ENCODE measurements at places on chromosomes 16 and 17.

- no peak overlapping the region for H3K27ac ChIP-seq
- DNase-seq: no peak
- no peaks in the 10 kb centered on the region for H3K36me3 ChIP-seq
- H3K27me3 ChIP-seq: no peaks in the 10 kb centered on the region
- no peak overlapping the region for H3K4me3 ChIP-seq
- peaks cover 8% of the 10 kb centered on the region for H3K4me1 ChIP-seq
These were observed 12.4 kb downstream of the SLC47A2 start for GRCh38 chr17:19703828-19704613.

GRCh38 chr16:10098991-10099390, 83.2 kb downstream of the GRIN2A start:
- H3K27me3 ChIP-seq: no peaks in the 10 kb centered on the region
- H3K4me3 ChIP-seq: no peak overlapping the region
- no peaks in the 10 kb centered on the region for H3K36me3 ChIP-seq
- no peak overlapping the region for H3K27ac ChIP-seq

DNA sequence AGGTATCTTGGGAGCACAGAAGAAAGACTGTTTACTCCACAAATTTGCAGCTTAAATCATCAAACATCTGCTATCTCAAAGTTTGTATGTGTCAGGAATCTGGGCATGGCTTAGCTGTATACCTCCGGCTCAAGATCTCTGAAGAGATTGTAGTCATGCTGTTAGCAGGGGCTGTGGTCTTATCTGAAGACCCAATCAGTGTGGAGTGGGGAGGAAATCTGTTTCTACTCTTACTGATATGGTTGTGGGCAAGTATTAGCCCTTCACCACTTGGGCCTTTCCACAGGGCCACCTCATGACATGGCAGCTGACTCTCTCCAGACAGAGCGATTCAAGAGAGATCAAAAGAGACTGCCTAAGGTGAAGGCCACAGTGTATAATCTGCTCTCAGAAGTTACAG, 438.7 kb downstream of the KIF2B start:
- DNase-seq: no peak
- H3K36me3 ChIP-seq: no peaks in the 10 kb centered on the region
- H3K27ac ChIP-seq: no peak overlapping the region
- H3K4me1 ChIP-seq: no peaks in the 10 kb centered on the region
- no peaks in the 10 kb centered on the region for H3K27me3 ChIP-seq

DNA sequence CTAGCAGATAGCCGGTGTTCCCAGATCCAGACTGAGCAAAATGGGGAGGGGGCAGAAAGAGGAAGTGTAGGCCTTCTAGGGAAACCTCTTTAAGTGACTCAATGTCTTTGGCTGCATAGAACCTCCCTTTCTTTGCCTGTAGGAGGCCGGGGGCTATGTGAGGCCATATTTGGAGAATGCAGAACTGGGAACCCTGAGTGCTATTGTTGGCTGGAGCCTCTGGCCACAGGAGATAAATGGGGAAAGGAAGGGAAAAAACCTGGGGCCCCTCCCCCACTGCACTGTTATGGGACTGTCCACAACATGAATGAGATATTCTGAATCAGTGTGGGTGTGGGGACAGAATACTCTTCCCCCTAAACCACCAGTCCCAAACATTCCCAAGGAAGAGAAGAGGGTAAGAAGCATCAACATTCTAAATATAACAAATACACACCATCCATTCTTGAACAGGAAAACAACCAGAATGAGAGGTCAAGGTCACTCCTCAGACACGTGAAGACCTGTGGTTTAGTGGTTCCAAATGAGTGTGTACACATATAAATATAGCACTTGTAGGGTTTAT, 2.4 kb downstream of the VPS25 start:
- no peak overlapping the region for H3K27ac ChIP-seq

GRCh38 chr17:66460558-66460957, 158.1 kb downstream of the PRKCA start:
- no peak overlapping the region for H3K27ac ChIP-seq
- no peak for DNase-seq
- no peaks in the 10 kb centered on the region for H3K4me1 ChIP-seq
- H3K4me3 ChIP-seq: no peak overlapping the region
- peaks cover 6% of the 10 kb centered on the region for H3K27me3 ChIP-seq

GRCh38 chr17:77322514-77323412, 182.0 kb downstream of the SEC14L1 start:
- no peaks in the 10 kb centered on the region for H3K27me3 ChIP-seq
- H3K4me3 ChIP-seq: no peak overlapping the region
- no peak overlapping the region for H3K27ac ChIP-seq
- no peak for DNase-seq
- H3K36me3 ChIP-seq: no peaks in the 10 kb centered on the region

- no peaks in the 10 kb centered on the region for H3K36me3 ChIP-seq
- no peak overlapping the region for H3K4me3 ChIP-seq
- H3K27me3 ChIP-seq: no peaks in the 10 kb centered on the region
- no peak overlapping the region for H3K27ac ChIP-seq
- no peak for DNase-seq
These were observed 2.3 kb downstream of the FDXR start for GRCh38 chr17:74870512-74870911.

DNA sequence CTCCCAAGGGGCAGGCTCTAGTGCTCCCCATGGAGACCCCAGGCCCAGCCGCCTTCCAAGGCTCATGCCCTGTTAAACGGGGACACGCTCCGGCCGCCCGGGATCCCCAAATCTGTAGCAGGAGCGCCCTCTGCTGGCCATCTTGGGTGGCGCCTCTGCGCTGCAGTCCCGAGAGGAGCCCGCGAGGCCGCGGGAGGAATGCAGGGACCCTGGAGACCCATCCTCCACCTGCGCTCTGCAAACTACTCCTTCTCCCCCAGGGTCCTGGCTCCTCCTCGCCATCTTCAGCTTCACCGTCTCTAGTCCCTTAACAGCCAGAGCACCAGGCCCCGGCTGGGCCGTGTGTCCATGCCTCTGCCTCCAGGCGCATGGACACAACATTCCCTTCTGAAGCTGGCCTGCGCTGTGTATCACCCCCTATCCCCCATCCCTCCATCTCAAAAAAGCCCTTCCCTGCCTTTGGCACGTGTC, 23.6 kb upstream of the KRT17 start:
- DNase-seq: peak; percentile 81
- no peaks in the 10 kb centered on the region for H3K36me3 ChIP-seq
- H3K27ac ChIP-seq: no peak overlapping the region
- H3K4me1 ChIP-seq: peaks cover 3% of the 10 kb centered on the region
- H3K4me3 ChIP-seq: peak overlapping the region; percentile 46

DNA sequence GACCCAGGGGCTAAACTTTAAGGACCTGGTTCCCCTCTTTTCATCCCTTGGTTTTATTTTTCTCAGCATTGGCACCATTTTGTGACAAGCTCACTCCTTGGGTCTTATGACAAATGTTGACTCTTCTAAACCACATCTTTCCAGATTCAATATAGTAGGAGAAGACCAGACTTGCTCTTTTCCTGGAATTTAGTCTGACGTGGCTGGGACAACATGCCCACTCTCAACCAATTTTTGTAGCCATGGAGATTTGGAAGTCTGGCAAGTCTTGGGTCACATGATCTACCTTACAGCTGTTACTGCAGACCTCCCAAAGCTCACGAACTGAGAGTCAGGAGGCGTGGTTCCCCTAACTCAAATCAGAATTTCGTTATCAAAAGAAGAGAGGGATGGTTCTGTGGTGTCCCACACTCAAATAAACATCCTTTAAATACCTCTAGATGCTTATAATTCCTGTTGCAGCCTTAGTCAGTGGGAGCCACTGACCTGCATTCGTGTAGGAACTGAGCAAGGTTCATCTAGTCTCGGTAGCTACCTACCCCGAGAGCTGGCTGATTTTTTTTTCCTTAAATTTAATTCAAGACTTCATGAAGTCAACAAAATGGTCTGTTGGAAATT, 683.5 kb downstream of the MAF start:
- H3K27me3 ChIP-seq: no peaks in the 10 kb centered on the region
- H3K4me1 ChIP-seq: no peaks in the 10 kb centered on the region
- no peak overlapping the region for H3K4me3 ChIP-seq
- no peaks in the 10 kb centered on the region for H3K36me3 ChIP-seq
- DNase-seq: no peak
- H3K27ac ChIP-seq: no peak overlapping the region

DNA sequence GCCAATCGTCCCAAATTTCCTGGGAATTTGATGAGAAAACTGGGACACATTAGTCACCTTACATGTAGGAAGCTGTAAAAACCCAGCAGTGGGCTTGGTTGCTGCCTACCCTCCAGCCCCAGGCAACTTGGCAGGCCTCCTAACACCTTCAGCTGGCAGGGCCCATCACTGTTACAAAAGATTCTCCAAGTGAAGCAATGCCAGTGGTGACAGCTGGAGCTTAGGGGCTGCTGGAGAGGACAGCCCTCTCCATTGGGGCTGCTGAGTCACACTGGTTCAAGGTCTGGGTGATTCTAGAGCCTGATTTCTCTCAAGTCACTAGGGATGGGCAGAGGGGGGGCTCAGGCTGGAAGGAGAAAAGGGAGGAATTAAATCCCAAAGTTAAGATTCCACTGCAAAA, 180.6 kb downstream of the COPRS start:
- no peaks in the 10 kb centered on the region for H3K36me3 ChIP-seq
- no peak overlapping the region for H3K4me3 ChIP-seq
- no peak overlapping the region for H3K27ac ChIP-seq
- H3K4me1 ChIP-seq: no peaks in the 10 kb centered on the region
- DNase-seq: no peak

DNA sequence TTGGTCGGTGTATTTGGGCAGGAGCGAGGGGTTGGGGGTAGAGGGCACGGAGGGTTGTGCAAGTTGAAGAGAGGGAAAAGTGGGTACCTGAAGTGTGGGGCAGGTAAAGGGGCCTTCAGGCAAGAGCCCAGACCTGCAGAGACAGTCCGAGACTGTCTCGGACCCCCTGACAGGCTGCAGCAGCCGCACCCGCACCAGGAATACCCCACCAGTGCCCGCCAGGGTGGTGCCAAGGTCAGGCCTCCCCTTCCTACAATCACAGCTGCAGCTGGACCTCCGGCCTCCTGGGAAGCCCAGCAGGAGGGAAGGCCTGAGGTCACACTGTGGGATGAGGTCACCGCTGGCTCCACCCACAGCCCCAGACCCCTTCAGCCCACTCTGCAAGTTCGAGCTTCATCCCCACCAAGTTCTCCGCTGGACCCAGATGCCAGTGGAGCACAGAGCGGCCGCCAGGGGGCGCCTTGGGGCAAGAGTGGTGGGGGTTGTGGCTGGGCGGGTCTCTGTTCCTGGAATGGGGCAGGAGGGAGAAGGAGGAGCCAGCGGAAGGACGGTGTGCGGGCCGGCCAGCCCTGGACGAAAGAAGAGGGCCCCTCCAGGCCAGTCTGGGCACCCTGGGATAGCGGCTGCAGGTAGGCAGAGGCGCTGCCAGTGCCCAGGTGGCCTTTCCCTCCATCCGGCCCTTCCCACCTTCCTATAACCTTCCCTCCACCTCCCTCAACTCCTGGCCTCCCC, at the start of gene HSD3B7:
Gene HSD3B7, plus strand, starts transcription at position 539 of the 732 bp plus-strand sequence. CDS start 452 bp downstream, outside the sequence.
- no peaks in the 10 kb centered on the region for H3K27me3 ChIP-seq
- DNase-seq: peak; percentile 79
- H3K27ac ChIP-seq: no peak within 1 kb of the TSS
- no peak within 1 kb of the TSS for H3K4me3 ChIP-seq
- H3K36me3 ChIP-seq: peaks cover 17% of the 10 kb centered on the region

DNA sequence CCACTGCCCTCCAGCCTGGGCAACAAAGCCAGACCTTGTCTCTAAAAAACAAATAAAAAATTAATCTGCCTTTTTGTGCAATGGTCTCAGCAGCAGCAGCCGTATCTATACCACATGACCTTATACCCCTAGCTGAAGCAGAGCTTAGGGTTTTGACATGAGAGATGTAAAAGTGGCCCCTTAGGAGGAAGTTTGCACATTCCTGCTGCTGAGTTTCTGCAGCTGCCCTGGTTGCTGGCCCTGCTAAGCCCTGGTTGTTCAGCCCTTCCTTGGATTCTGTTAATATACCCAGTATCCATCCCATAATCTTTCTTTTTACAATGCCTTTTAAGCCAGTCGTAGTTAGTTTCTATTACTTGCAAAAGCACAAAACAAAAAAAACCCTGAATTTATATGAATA, 33.0 kb upstream of the PRKCB start:
- H3K4me3 ChIP-seq: no peak overlapping the region
- H3K36me3 ChIP-seq: no peaks in the 10 kb centered on the region
- H3K27me3 ChIP-seq: no peaks in the 10 kb centered on the region
- no peak for DNase-seq

DNA sequence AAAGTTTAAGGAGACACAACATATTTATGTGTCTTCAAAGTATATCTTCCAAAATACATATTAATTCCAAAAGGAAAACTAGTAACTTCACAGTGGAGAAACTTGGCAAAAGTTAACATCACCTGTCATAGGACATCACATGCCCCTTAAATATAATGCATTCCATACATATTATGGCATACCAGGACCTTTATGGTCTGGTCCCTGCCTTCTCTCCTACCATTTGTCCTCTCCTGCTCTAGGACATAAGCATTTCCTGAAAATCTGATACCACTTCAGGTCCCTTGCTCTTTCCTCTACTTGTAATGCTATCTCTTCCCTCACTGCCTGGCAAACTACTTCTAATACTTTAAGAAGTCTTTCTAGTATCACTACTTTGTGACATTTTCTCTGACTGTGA, 168.1 kb upstream of the RBL2 start:
- H3K27ac ChIP-seq: no peak overlapping the region
- DNase-seq: no peak
- no peaks in the 10 kb centered on the region for H3K27me3 ChIP-seq
- no peaks in the 10 kb centered on the region for H3K4me1 ChIP-seq
- H3K4me3 ChIP-seq: no peak overlapping the region

DNA sequence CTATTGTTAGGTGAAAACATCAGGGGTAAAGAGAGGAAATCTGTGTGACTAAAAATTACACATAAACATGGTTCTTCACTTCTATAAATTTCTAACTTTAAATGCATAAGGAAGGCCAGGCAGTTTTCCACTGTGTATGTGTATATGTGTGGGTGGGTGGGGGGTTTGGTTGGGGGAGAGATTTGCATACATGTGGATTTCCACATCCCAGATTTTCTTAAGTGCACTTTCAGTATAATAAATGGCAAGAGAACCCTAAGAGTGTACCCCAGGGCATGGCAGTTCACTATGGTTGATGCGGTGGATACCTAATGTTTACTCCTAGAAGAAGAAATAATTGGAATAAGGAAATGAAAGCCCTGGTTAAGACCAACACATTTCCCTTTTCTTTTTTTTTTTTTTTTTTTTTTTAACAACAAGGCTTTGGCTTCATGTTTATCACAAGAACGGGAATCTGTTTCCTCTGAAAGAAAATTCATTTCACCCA, 451.8 kb upstream of the CCL2 start:
- no peak for DNase-seq
- H3K27me3 ChIP-seq: no peaks in the 10 kb centered on the region
- H3K36me3 ChIP-seq: no peaks in the 10 kb centered on the region
- no peak overlapping the region for H3K27ac ChIP-seq

- no peaks in the 10 kb centered on the region for H3K36me3 ChIP-seq
- DNase-seq: no peak
- no peaks in the 10 kb centered on the region for H3K27me3 ChIP-seq
- no peaks in the 10 kb centered on the region for H3K4me1 ChIP-seq
- no peak overlapping the region for H3K27ac ChIP-seq
These were observed 70.7 kb upstream of the HNF1B start for GRCh38 chr17:37815536-37815935.

- H3K4me1 ChIP-seq: peaks cover 4% of the 10 kb centered on the region
- DNase-seq: no peak
- H3K27me3 ChIP-seq: no peaks in the 10 kb centered on the region
- no peak overlapping the region for H3K27ac ChIP-seq
These were observed 30.7 kb upstream of the MYO18A start for GRCh38 chr17:29210879-29211278.
